ENCODE measurements at places on chromosomes 2 and 18.

GRCh38 chr2:8162552-8162951 is 519.3 kb upstream of the ID2 start:
- DNase-seq: no peak

GRCh38 chr2:10608273-10608672 is 81.5 kb downstream of the NOL10 start:
- no peak for DNase-seq

DNA sequence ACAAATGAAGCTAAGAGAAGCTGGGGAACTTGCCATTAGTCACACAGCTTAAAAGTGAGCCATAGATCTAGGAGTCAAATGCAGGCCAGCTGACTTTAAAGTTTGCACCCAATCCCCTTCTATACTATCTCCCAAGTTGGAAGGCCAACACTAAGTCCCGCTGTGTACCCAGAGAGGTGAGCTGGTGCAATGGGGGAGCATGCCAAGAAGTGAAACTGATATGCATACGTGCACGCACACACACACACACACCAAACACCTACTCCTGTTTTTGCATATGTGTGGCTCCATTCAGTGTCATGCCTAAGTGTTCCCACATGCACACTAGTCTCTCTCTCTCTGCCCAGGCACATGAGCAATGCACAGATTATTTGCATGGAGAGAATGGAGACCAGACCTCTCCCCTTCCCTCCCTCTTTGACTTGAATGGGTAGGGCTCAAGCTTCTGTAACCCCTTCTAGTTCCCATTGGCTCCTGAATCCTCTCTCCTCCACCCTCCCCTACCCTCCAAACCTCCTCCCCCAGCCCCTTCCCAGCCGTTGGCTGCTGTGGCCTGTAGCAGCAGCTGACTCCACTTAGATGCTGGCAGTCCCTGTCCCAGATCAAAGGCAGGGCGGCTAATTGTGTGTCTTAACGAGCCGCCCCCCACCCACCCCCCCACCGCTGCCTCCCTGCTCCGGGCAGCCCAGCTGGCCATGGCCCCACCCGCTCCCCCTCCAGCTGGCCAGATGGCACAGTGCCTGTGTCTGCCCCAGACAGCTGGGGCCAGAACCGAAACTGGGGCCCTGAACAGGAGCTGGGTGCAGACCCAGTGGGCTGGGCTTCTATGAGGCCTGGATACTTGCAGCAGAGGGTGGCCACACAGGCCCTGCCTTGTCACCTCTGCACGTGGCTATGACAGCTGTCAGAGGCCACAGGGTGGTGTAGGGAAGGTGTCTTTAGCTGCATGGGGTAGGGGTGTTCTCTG is 5.6 kb downstream of the WNT10A start:
- DNase-seq: no peak

DNA sequence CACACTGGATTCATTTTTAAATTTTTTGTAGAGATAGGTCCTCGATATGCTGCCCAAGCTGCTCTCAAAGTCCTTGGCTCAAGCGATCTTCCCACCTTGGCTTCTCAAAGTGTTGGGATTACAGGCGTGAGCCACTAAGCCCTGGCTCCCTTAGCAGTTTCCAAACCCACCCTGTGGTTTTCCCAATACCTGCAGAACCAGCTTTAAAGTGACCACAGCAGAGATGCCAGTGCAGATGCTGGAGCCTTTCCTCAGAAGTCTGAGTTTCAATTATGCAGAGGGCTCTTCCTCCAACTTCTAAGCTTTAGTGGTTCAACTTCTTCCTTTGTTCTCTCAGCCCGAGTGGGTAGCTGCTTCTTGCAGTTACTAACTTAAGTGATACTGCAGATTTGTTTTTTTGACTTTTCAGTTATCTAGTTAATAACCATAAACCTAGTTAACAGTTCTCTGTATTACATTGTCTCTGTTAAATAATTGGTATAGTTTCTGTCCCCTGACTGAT is 8.1 kb upstream of the HAAO start:
- DNase-seq: no peak

GRCh38 chr2:227388537-227389011 is 825 bp upstream of the SCYGR1 start:
- no peak for DNase-seq

DNA sequence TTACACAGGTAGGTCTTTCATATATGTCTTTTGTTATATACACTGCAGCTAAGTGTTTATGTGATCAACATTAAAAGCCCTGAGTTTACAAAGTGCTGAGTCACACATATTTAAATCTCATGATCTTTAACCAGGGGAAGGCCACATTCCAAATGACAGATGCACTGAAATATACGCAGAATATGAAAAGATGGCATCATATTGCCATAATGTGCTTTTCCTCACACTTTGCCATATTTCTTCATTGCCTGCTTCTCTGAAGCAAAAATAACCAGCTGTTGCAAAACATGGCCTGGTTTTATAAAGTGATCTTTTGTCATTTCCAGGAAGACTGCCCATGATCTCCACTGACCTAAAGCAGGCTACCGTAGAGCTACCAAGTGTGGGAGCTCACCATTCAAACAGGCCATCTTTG is 93.5 kb upstream of the MAPRE2 start:
- DNase-seq: no peak

DNA sequence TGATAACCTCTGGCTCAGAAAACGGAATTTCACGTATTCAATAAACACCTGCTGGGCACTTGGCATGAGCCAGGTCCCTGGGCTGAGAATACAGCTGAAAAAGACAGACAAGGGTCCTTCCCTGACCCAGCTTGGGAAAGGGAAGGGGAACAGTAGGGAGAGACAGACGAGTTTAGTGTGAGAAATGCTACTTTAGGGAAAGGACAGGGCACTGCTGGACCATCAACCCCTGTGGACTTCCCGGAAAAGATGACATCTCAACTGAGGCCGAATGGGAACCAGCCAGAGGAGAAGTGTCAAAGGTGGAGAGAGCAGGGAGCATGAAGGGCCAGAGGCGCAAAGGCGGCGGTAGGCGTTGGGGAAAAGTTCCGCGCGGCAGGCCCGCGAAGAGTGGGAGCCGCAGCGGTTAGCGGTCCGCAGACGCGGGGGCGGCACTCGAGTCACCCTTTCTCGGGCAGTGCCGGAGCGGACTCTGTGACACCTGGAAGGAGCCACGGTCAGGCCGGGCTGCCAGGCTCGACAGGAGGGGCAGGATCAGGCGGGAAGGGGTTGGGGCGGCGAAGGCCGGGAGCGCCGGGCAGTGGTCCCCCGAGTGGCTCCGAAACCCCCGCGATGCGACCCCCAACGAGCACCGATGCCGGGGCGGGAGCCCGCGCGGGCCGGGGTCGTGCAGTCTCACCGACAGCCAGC is 519 bp downstream of the TEX261 start:
- no peak for DNase-seq

DNA sequence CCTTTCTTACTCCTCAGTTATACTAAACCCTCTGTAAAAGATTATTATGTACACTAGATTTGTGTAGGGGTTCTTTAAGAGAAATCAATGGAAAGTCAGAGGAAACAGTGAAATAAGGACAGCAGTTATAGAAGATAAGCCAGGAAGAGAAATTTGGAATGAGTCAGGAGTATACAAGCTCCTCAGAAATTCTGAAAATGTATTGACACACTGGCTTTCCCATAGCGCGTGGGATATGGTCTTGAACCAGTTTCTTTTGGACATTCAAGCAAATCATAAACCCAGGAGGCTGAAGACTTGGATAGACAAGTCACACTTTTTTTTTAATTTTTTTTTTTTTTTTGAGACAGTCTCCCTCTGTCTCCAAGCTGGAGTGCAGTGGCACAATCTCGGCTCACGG is 316.1 kb upstream of the MMADHC start:
- DNase-seq: no peak

- no peak for DNase-seq
Observed at GRCh38 chr2:105287692-105288091, 41.8 kb downstream of the TGFBRAP1 start.

GRCh38 chr2:105925390-105925789 is 180.7 kb downstream of the NCK2 start:
- no peak for DNase-seq

GRCh38 chr2:240956171-240956934 is 42.1 kb upstream of the SNED1 start:
- DNase-seq: no peak

GRCh38 chr2:84498150-84498799 is 18.0 kb upstream of the DNAH6 start:
- DNase-seq: no peak

- DNase-seq: no peak
Observed at GRCh38 chr2:198282061-198282460, 477.7 kb downstream of the PLCL1 start.

DNA sequence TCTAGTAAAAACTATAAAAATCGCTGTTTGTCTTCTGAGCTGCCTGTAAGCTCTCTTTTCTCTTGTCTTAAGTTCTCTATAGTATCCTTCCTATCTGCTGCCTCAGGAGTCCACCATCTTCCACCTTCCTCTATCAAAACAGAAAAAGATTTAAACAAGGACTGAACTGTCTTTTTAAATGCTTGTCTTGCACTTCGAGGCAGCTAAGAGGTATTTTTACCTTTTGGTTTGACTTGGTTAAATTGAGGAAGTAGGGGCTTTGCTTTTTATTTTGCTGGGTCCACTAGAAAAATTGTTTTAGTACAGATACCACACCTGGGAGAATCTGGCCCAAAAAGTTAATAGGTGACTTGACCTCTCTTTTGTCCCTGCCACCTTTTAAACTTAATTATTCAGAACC is 12.2 kb downstream of the SESTD1 start:
- DNase-seq: no peak

- DNase-seq: no peak
Observed at GRCh38 chr2:210169516-210170195, 1.6 kb downstream of the KANSL1L start.

GRCh38 chr18:22348521-22349316 is 69.0 kb downstream of the CTAGE1 start:
- DNase-seq: peak; percentile 23

DNA sequence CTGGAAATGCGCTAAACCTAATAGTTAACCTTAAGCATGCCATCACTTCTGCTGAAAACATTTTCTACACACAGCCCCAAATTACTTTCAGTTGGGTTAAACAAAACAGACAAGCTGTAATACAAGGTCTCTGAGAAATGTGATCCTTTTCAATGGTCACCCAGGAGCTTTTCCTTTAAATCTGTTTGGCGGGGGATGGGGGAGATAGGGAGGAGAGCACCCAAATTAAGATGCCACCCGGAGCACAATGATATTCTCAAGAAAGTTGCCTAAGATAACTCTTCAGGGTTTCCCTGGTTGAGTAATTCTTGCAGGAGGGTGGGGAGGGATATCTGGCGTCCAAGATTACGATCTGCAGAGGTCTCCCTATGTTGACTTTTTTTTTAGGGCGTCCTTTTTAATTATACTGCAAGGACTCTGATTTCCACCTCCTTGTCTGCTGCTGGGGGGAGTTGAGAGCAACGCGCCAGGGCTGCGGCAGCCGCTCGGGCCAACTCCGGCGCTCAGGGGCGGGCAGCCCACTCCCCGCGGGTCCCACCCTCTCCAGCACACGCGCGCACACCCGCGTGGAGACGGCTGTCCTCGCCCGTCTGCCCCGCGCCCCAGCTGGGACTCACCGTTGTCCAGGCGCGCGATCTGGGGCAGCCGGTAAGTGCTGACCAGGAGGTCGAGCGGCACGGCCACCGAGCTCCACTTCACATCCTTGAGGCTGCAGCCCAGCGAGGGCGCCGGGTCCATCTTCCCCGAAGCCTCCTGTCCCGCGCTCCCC is 807 bp downstream of the GAREM1 start:
- DNase-seq: no peak

GRCh38 chr2:216908300-216908699 is 48.4 kb upstream of the TNP1 start:
- no peak for DNase-seq

DNA sequence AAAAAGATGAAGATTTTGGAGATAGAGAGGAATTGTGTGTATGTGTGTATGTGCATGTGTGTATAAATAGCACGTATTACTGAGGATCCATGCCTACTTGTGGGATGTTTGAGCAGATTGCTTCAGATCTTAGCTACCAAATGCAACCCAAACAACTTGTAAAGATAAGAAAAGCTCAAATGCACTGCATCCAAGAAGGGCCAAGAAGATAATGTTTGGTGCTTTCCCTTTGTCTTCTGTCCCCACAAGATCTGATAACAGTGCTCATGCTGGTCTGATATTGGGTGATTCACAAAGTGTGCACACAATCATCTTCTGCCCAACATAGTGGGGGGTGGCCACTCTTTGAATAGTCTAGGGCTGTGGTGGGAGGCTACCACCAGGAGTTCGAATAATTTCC is 284.8 kb upstream of the CYRIA start:
- DNase-seq: no peak

DNA sequence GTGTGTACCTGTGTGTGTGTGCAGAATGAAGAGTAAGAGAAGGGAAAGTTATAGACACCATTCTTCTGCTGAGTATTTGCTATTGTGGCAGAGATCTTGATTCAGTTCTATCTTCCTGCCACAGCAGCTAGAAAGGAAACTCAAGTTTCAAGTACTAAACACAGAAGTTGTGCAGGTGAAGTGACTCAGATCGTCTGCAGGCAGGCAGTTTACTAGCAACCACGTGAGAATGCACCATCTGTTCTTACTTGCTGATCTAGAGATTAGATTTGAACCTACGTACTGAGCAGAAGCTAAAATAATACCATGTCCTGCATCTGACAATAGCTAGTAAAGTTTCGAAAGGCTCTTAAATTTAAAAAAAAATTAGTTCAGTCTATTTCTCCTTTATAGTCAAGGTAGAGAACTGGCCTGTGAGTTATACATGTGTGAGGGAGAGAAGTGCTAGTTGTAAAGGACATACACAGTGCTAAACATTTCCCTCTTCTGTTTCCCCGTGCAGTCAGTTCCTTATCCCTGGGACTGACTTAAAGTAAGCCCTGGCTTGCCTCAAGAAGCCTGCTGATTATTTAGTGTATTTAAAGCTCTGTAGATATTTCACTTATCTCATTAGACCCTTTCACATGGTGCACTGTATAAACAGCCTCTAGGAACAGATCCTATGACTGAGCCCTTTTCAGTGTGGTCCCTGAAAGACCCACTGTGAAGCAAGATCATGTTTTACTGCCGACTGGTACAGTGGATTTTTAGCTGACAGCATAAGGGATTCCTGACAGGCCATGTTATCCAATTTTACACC is 45.0 kb downstream of the SLC38A11 start:
- no peak for DNase-seq

DNA sequence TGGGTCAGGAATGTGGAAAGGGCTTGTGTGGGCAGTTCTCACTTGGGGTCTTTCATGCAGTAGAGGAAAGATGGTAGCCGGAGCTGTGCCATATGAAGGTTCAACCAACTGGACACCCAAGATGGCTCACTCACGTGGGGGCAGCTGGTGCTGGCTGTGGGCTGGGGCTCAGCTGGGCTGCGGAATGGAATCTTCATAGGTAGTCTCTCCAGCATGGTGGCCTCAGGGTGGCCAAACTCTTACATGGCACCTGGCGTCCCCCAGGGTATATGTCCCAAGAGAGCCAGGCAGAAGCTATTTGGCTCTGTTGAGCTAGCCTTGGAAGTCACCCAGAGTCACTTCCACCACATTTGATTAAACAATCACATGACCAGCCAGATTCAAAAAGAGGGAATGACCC is 163.1 kb upstream of the KLHL29 start:
- no peak for DNase-seq

GRCh38 chr2:201882353-201883090 is 76.2 kb downstream of the CDK15 start:
- no peak for DNase-seq
